Spinal cord (tissue), 10 donors: ENCODE measurements at places on chromosomes 1 and 21. TPM values are rescaled to one million over a fixed set of nuclear protein-coding genes. Genes with fewer than 3 reads are reported as not detected.

Gene CHI3L2
- not detected for polyA plus RNA-seq

Gene PLA2G2A
- 0.20 TPM for polyA plus RNA-seq

Gene ALDH4A1
- 31.2 TPM for polyA plus RNA-seq

Gene COL9A2
- polyA plus RNA-seq = 80.3 TPM

Gene IRF6
- 1.2 TPM for polyA plus RNA-seq

Gene KIAA0040
- 2.3 TPM for polyA plus RNA-seq

Gene WDR47
- 61.8 TPM for polyA plus RNA-seq

Gene PLA2G5
- 3.0 TPM for polyA plus RNA-seq

Gene C1orf56
- polyA plus RNA-seq = 16.9 TPM

Gene HAPLN2
- 37.7 TPM for polyA plus RNA-seq

Gene ODF2L
- polyA plus RNA-seq = 46.7 TPM

Gene CD84
- 6.0 TPM for polyA plus RNA-seq

Gene CD5L
- polyA plus RNA-seq = 0.46 TPM

Gene CFHR2
- not detected for polyA plus RNA-seq

Gene B3GALT2
- 32.3 TPM for polyA plus RNA-seq

Gene SAMD13
- polyA plus RNA-seq = 4.0 TPM

Gene HMCN1
- 10.6 TPM for polyA plus RNA-seq
